Activated T-helper 2 cell treated with anti-CD3 and anti-CD28 coated beads, Interferon-gamma antibody, Interleukin-2, Interleukin-4, amounts not matched to agents 10 μg/mL and 5 μg/mL and 100 μg/mL, durations not matched to agents 14 hours and 24 hours and 36 hours (primary cell): ENCODE measurements at places on chromosomes 12 and 14. TPM values are rescaled to one million over a fixed set of nuclear protein-coding genes. Genes with fewer than 3 reads are reported as not detected.
A peak's percentile ranks its signal among the peaks of the same experiment; 100 is the strongest.

GRCh38 chr14:92926931-92927330 is 4.0 kb downstream of the CHGA start:
- no peak for DNase-seq

GRCh38 chr12:131683266-131684014 is 27.4 kb upstream of the SFSWAP start:
- DNase-seq = no peak

DNA sequence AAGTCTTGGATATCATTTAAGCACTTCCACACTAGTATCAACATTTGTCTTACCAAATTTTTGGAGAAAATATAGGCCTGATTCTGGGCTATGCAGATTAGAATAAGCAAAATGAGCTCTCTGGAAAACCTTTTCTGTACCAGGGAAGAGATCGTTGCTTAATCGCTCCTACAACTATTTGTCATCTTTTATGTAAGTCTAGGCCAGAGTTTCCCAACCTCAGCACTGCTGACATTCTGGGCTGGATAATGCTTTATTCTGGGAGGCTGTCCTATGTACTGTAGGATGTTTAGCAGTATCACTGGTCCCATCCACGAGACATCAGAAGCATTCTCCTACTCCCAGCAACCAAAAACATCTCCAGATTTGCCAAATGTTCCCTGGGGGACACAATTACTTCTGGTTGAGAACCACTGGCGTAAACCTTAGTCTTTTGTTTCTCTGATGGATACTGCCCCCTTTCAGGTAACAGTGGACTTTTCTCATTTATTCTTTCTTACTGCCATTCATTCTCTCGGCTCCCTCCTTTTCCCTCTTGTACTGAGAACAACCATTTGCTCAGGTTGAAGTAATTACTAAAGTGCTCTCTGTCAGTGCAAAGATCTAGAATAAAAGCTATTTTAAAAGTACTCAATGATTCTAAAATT is 316.9 kb upstream of the E2F7 start:
- no peak for DNase-seq

DNA sequence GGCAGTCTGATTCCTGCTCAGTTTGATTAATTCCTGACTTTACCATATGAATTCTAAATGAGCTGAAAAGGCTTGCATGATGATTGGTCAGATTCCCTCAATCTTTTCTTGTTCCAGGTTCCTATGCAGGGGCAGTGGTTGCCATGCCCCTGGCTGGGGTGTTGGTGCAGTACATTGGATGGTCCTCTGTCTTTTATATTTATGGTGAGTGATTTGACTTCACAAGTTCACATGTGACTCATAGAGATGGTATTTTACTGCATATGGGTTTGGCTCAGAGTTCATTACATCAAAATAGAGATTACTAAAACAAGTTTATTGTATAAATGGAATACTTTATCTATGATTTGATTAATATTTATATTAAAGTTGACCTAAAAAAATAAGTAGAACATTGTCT is 44.8 kb downstream of the SLC17A8 start:
- DNase-seq = no peak

DNA sequence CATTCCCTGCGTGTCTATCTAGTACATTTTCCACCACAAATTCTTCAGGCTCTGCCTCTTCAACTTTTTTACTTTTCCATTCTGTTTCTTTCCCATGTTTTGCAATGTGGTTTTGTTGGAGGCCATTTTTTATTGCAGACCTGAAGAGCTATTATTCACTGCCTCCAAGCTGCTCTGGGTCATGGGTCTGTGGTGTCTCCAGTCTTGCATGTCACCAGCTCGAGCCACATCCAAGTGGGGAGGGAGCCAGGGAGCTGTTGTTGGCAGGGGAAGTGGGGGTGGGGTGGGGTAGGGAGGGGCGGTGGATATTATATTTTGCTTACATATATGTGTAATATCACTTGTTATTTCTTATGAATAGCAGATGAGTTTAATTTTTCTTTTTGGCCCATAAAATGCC is 69.1 kb downstream of the VEZT start:
- DNase-seq = no peak

TOMM20L gene
- not detected in 2 replicates for total RNA-seq

DNA sequence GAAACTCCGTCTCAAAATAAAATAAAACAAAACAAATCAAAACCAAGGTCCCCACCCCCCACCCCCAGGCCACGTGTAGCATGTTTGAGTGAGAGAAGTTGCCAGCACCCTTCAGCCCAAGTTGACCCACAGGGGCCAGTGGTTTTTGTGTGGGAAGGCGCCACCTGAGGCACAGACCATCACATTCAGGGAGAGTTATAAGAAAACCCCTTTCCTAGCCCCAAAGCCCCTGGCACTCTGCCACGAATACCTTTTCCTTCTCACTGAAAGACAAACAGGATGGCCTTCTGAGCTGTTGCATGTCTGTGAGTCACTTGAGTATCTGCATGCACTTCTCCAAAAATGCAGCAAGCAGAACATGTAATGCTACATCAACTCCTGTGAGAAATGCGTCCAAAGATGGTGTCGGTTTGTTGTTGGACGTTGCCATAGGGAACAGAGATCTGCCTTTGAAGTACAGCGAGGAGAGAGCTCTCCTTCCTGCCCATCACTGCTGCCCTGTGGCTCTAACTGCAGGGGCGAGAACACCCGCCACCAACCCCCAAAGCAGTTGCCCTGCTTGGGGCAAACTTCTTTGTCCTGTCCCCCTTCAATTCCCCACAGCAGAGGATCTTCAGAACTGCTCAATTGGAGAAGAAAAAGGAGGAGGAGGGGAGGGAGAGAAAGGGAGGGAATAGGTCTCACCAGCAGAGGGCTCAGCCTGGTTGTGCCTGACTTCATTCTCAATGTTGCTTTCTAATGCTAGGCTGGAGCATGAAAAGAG is 2.7 kb upstream of the TRAF3 start:
- DNase-seq = peak; percentile 52

POTEG gene
- total RNA-seq = not detected in 2 replicates

DNA sequence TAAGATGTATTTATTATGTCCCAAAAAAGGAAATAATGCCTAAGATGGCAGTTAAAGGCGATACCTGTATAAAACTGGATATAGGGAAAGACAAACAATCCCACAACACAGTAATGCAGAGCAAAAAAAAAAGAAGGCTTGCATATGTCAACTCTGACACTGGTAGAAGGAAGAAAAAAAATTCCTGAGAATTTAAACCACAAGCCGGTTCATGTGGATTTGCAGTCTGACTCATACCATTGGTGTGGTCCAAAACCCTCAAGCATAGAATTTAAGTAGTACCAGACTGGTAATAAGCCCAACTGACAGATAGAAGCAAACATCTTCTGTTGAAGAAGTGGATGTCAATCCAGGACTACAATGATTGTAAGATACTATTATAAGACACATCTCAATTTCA is 7.2 kb downstream of the DNAI7 start:
- no peak for DNase-seq

- no peak for DNase-seq
Observed at GRCh38 chr14:100054316-100055075, 10.7 kb upstream of the EVL start.

PLA2G1B gene
- total RNA-seq = not detected in 2 replicates

TRIM9 gene
- total RNA-seq = 0.46 TPM in 2 replicates

- DNase-seq = no peak
Observed at GRCh38 chr14:56809270-56810146, 771 bp downstream of the OTX2 start.

DNA sequence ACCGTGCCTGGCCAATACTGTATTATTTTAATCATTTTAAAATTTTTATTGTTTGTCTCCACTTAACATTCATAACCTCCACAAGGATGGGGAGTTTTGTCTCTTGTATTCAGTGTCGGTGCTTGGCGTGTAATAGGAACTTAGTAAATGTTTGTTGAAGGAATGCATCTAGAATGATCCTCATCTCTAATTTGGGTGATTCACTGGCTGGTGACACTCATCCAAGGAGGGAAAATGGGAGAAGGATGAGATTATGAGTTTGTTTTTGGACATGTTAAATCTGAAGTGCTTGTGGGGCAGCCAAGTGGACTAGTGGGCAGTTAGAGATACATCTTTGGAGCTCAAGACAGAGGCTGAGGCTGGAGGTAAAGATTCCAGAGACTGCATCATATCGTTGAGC is 5.1 kb downstream of the KLC1 start:
- DNase-seq = no peak

- no peak for DNase-seq
Observed at GRCh38 chr12:52259657-52260243, 14.7 kb upstream of the KRT86 start.

DNA sequence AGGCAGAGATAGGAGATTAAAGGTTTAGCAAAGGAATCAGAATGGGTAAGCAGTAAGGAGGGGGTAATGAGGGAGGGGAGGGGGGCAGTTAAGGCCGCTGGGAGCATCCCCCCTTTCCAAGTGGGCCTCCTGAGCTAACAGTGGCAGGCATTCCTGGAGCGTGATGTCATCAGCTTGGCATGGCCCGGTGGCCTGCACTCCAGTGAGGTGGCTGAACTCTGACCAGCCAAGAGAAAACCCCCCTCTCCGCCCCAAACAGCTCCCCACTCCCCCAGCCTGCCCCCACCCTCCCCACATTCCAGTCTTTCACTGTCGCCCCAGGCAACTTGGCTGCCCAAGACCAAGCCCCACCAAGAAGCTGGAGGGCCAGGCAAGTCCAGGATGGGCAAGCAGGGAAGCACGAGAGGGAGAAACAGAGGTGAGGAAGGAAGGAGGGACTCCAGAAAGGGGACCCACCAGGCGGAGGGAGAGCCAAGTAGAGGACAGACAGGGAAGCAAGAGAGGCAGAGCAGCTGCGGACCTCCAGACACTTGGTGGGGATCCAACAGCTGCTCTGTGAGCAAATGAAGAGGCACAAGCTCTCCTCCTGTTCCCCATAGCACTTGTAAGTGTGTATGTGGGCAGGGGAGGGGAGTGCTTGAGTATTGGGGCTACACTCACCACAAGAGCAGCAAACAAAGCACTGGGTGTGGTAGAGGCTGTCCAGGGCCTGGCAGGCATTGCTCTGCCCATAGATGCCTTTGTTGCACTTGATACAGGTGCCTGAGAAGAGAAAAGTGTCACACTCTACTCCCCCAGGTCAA is 4.5 kb downstream of the AJUBA start:
- DNase-seq = no peak

GRCh38 chr12:23862701-23863100 is 86.8 kb downstream of the SOX5 start:
- DNase-seq = no peak

SAMD15 gene
- total RNA-seq = 0.41 and 0.57 TPM in 2 replicates

GRCh38 chr14:76331328-76332011 is 44.5 kb upstream of the ESRRB start:
- no peak for DNase-seq
